NCI-H69 (cell line): ENCODE measurements at places on chromosomes 12 and 14.
A peak's percentile ranks its signal among the peaks of the same experiment; 100 is the strongest.

DNA sequence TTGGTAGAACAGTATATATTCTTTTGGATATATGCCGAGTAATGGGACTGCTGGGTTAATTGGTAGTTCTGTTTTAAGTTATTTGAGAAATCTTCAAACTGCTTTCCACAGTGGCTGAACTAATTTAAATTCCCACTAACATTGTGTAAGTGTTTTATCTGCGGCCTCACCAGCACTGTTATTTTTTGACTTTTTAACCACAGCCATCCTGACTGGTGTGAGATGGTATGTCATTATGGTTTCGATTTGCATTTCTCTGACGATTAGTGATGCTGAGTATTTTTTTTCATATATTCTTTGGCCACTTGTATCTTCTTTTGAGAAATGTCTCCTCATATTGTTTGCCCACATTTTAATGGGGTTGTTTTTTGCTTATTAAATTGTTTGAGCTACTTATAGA, 357.4 kb downstream of the C12orf50 start:
- DNase-seq: no peak

DNA sequence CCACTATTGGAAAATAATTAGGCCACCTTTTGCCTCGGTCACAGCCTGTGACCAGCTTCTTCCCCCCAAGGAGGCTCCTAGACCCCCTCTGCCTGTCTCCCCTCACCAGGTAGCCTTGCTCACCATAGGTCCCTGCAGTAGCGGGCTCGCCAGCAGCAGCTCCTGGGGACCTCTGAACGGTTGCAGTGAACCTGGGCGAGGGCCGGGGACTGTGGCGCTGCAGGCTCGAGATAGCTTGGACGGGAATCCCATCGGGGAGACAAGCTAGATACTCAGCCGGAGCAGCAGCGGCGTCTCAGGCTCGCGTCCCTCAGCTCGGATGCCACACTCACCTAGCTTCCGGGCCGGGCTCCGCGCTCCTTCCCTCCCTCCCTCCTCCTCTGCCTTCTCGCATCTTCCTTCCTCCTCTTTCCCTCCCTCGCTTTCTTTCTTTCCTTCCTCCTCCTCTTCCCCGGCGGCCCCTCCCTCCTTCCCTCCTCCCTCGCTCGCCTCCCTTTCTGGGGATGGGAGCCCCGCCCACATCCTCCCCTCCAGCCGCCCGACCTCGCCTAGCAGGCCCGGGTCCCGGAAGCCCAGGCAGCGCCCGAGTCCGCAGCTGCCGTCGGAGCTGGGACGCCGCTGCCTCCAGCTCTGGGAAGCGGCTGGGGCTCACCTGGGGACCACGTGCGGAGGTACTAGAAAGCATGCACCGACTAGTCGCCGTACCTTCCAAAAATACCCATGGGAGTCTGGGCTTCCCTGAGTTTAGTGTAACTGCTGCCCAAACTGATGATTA, at the start of gene BMP4:
Gene BMP4 (minus strand): TSS at position 399 of the 775 bp plus-strand sequence. CDS start 4,603 bp downstream, outside the sequence.
- DNase-seq: peak; percentile 92

- peak; percentile 61 for DNase-seq
Measured at GRCh38 chr14:71138448-71139293, 231.4 kb downstream of the PCNX1 start.

DNA sequence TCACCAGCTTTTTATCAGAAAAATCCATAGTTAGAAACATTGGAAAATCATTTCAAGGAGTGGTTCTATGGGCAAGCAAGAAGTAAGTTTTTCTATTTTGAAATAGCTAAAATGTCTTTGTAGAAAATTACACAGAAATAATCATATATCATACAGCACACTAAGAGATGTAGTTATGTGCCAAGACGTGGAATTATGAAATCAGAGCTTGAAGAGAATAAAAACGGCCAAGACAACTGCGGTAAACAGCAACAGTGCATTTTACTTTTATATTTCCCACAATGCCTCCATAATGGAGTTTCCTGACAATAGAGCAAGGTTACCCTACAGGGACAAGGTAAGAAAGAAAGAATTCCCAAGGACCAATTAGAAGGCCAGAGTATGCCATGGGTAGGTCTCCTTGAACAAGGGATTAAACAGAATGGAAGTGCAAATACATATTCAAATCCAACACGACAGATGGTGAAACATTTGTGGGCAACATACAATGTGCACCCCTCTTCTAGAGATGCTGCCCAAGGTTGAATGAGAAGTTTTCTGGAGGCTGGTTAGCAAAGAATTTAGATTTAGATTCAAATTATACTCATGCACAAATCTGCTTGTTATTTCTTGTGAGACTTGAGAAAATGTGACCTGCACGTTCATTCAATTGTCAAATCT, 76.1 kb upstream of the BTG1 start:
- no peak for DNase-seq

DNA sequence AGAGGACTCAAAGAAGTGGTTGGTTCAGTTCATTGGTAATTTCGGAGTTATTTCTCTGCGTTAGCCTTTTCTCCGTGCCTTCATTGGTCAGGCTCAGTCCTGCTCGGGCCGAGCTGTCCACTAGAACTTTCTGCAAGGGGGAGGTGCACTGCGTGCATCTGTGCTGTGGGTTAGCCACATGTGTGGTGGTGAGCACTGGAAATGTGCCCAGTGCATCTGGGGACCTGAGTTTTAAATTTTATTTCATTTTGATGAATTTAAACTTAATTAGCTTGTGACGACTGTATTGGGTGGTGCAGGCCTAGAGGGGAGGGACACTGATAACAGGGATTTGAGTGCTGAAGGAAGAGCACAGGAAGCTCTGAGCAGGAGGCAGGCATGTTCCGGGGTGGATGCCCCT, 24.5 kb downstream of the SETD1B start:
- DNase-seq: no peak

- no peak for DNase-seq
Measured at GRCh38 chr14:67569011-67569650, 30.9 kb downstream of the PIGH start.

DNA sequence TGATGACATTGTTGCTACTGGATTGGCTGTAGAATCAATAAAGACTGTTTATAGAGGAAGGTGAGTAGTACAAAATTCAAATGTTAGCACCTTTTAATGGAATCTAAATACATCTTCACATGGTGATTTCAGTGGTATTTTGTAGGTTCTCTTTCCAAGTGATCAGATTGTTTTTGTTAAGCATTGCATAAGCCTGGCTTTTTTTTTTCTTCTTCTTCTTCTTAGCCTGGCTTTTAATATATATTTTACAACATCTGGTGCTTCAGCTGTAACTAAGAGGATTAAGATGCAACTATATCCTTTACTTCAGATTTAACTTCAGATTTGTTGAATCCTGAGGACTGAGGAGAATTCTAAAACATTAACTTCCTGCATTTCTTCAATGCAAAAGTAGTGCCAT, 57.3 kb upstream of the ATF1 start:
- no peak for DNase-seq

DNA sequence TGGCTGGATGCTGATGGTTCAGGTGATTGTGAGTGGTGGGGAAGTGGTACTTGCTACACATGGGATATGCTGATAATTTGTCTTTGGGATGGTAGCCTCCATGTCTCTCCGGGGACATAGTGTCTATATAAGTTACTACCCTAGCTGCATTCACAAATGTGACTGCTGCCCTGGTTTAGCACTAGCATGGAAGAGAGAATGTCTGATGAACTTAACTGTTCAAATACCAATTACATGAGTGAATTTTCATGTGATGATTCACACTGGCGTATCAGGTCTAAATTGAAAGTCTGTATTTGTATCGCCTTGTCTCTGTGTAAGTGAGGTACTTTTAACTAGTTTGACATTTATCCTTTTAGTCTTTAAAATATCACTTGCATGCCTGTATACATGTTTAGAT, 34.4 kb downstream of the ATF7IP start:
- DNase-seq: no peak

DNA sequence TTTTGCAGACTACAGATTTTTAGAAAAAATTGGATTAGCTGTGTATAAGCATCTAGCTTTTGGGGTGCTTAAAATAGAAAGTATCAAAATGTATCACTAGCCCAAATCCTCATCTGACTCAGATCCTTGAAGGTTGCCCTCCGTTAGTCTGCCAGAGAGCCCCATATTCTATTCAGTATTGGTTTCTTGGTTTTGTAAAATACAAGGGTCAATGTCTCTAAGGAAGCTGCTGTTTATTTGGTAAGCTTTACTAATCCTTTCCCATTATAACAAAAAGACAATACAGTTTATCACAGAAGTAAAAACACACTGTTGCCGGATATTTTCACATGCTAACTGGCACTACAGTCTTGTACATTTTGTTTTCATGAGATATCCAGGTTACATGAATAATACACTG, 92.8 kb upstream of the PTHLH start:
- no peak for DNase-seq

DNA sequence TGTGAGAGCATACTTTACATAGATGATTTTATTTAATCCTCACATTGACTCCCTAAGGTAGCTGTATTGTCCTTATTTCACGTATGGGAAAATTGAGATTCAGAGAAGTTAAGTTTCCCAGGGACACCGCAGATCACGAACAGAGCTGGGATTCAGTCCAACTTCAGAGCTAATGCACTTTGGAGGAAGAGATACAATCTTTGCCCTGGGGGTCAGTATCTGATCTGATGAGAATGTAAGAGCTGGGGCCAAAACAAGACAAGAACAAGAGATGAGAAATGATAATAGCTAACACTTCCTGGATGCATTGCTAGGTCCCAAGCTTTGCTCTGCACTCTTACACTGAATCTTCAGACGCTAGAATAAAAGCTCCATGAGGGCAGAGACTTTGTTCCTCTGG, 6.0 kb upstream of the CSAD start:
- no peak for DNase-seq

GRCh38 chr14:66293533-66294105, 192.6 kb upstream of the CCDC196 start:
- no peak for DNase-seq

- no peak for DNase-seq
Measured at GRCh38 chr12:46499901-46500300, 127.3 kb upstream of the SLC38A2 start.

DNA sequence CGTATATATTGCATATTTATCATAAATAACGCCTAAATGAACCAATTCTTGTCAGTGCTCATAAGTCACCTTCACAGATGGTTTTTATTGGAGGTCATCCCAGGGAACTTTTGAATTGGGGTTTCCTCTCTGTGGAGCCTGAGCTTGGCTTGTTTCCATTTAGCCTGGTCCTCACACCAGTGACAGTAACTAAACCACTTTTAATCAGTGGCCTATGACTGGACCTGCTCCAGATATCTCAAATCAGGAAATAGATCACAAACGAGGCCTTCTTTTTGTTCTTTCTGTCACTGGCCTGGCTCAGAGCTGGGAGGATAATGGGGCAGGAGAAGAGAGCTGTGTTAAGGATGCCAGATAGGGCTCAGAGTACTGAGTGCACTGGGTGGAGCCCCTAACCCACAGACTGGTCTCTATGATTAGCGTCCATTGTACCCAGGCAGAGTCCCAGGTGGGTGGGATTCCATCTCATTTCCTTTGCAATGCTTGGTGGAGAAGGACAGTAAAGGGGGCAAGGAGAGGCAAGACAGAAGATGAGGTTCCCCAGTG, 92.4 kb downstream of the NUAK1 start:
- no peak for DNase-seq

DNA sequence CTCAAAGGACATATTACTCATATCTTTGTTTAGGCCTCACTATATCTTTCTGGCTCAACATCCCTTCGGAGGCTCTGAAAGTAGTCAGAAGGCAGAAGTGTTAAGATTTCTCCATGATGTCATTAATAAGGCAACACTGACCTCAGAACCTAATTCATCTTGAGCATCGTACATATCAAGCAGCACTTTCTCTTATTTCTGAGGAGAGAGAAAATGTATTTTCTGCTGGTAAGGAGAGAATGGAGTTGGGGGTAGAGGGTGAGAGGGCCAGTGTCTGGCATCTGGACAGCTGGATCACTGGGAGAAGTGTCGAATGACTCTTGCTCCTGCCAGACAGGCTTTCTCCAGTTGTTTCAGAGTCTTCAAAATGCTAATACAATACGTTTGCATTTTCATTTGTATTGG, 213.2 kb upstream of the PRICKLE1 start:
- DNase-seq: no peak

- no peak for DNase-seq
Measured at GRCh38 chr12:27606986-27607385, 83.0 kb downstream of the PPFIBP1 start.

GRCh38 chr12:131012279-131013069, 58.8 kb downstream of the ADGRD1 start:
- no peak for DNase-seq

DNA sequence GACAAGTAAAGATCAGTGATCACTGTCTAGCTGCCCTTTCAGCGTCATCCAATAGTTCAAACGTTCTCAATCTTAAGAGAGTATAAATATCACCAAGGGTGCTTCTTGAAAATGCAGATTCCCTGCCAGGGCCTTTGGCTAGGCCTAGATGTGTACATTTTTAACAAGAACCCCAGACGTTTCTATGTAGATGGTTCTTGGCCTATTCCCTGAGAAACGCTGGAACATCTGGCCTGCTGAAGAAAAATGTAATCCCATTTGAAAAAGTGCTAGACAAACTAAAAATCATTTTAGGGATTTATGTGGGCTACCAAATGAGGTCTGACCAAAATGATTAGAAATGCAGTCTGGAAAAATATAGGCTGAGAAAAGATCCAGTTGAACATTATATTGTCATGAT, 231.7 kb downstream of the ADAMTS20 start:
- no peak for DNase-seq

DNA sequence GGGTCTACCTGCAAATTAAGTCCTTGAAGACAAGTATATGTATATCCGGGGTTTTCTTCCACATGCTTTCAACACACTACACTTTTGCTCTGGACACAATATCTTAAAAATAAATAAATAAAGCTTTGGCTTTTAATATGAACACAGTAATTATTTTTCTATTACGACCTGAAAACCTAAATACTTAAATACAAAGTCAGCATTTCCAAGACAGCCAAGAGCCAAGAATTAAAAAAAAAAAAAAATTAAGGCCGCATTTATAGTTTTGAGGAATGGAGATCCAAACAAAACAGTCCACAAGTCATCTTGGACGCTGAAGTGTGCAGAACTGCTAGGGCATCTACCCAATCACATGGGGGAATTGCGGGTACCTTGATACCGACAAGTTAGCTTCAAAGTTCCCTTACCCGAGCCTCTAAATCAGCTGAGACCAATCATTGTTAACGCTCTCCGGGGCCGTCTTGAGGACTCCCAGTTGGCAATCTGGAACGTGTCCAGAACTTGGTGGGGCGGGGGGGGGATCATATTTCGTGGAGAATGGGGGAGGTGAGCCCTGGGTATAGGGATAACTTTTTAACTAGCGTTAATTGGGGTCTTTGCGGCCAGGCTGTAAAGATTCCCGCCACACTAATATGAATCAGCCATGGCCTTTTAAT, 731 bp upstream of the PCNX4 start:
- peak; percentile 96 for DNase-seq

GRCh38 chr14:67514650-67515385, 18.3 kb upstream of the PLEKHH1 start:
- peak; percentile 62 for DNase-seq
